Lung (tissue), 17 donors: ENCODE measurements at places on chromosomes 1 and 21. TPM values are rescaled to one million over a fixed set of nuclear protein-coding genes. Genes with fewer than 3 reads are reported as not detected.

- H3K4me3 ChIP-seq: no peak overlapping the region
- peak; percentile 68 for DNase-seq
- H3K27ac ChIP-seq: no peak overlapping the region
Measured at GRCh38 chr21:38531591-38531990, 33.3 kb upstream of the ERG start.

- no peak overlapping the region for H3K27ac ChIP-seq
- no peaks in the 10 kb centered on the region for H3K27me3 ChIP-seq
- H3K4me1 ChIP-seq: peaks cover 8% of the 10 kb centered on the region
- DNase-seq: peak; percentile 19
- H3K36me3 ChIP-seq: peaks cover 16% of the 10 kb centered on the region
Measured at GRCh38 chr21:46666941-46667740, 31.7 kb downstream of the PRMT2 start.

DNA sequence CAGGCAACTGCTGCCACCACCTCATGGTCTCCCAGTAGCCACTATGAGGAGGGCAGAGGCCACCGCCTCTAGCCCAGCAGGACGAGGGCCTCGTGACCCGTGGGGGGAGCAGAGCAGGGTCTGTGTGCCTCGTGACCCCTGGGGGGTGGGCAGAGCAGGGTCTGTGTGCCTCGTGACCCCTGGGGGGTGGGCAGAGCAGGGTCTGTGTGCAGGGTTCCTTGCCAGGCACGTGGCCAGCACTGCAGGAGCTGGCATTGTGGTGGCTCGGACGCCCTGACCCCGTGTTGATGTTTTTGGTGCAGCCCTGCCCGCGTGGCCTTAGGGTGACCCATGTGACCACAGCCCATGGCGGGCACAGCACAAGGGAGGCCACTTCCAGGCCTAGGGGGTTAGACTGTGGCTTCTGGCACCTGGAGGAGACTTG is 52.8 kb downstream of the SLX9 start:
- no peaks in the 10 kb centered on the region for H3K27me3 ChIP-seq
- H3K36me3 ChIP-seq: no peaks in the 10 kb centered on the region
- no peaks in the 10 kb centered on the region for H3K4me1 ChIP-seq
- DNase-seq: no peak
- H3K4me3 ChIP-seq: no peak overlapping the region
- H3K27ac ChIP-seq: no peak overlapping the region

DNA sequence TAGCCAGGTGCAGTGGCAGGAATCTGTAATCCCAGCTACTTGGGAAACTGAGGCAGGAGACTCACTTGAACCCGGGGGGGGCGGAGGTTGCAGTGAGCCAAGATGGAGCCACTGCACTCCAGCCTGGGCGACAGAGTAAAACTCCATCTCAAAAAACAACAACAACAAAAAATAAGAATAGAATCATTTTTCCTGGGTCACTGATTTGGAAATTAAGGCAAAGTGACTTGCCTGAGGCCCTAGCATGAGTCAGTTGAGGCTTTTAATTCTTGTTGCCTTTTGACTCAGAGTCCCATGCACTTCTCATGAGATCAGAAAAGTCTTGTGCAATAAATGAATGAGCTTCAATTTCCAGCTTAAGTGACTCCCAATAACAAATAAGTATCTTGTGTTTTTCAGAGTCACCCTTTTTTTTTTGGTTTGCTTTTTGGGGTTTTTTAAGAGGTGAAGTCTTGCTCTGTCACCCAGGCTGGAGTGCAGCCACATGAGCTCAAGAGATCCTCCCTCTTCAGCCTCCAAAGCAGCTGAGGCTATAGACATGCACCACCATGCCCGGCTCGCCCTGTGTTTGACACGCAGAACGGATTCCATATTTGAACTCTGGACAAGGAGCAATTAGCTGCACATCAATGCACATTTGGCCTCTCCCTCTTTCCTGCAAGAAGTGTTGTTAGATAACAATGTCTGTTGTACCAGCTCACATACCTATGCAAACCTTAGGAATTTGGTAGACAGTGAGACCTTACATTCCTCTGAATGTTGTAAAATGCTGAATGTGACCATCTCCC is 3.4 kb upstream of the PLEKHM2 start:
- no peak for DNase-seq
- H3K27me3 ChIP-seq: no peaks in the 10 kb centered on the region
- H3K36me3 ChIP-seq: no peaks in the 10 kb centered on the region
- H3K4me1 ChIP-seq: peaks cover 10% of the 10 kb centered on the region

SLAMF6 gene
- 2.4 TPM for total RNA-seq

KCNJ9 gene
- total RNA-seq: not detected

SH2D1B gene
- 1.5 TPM for total RNA-seq

SPRR2E gene
- total RNA-seq: not detected
